ENCODE measurements at places on chromosomes 3 and 15.
A peak's percentile ranks its signal among the peaks of the same experiment; 100 is the strongest.

DNA sequence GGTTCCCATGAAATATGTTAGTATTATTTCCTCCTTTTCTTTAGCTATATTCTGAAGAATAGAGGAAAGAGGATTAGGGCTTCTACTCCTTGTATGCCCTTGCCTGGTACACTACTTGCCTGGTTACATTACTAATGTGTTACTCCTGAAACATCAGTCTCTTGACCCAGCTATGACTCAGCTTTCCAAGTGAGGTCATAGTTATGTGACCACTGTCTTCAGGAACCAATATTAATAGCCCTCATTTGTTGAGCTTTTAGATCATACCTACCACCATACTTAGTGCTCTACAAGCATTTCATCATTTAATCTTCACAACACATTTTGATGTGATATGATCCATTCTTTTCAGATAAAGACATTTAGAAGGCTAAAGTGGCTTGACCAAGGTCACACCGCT lies 60.3 kb downstream of the CMSS1 start:
- DNase-seq: peak; percentile 92

GRCh38 chr3:128845119-128845777 lies 34.2 kb upstream of the ACAD9 start:
- DNase-seq: no peak

DNA sequence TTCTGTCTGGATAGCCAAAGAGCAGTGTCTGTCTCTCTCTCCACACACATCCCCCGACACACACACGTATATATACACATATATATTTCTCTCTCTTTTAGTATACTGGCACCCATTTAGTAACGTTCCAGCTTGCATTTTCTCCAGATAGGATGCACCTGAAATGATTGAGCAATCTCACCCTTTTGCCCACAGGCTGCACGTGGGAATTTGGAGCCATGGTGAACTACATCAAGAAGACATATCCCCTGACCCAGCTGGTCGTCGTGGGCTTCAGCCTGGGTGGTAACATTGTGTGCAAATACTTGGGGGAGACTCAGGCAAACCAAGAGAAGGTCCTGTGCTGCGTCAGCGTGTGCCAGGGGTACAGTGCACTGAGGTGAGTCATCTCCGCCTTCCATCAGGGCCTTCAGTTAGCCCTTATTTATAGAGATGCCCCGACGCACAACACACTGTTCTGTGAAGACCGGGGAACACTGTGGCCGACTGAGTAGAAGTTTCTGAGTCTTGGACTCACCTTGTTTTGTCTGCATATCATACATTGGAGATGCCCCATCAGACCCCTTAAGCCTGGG lies 45.7 kb downstream of the RLBP1 start:
- no peak for DNase-seq

- DNase-seq: no peak
Measured at GRCh38 chr15:100891307-100892012, 11.8 kb downstream of the ALDH1A3 start.

DNA sequence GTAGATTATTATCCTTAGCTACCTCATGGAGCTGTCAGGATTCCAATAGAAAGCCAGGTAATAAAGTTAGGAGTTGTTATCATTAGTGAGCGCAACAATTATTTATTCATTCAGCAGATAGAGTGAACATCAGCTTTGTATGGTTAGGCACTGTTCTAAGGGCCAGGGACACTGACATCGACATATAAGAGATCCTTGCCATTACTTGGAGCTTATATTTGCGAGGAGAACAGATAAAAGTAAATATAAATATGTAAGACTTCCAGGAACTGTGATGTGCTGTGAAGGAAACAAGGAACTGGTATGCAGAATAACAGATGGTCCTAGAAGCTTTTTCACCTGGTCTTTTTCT lies 473 bp downstream of the LSM3 start:
- DNase-seq: peak; percentile 5

DNA sequence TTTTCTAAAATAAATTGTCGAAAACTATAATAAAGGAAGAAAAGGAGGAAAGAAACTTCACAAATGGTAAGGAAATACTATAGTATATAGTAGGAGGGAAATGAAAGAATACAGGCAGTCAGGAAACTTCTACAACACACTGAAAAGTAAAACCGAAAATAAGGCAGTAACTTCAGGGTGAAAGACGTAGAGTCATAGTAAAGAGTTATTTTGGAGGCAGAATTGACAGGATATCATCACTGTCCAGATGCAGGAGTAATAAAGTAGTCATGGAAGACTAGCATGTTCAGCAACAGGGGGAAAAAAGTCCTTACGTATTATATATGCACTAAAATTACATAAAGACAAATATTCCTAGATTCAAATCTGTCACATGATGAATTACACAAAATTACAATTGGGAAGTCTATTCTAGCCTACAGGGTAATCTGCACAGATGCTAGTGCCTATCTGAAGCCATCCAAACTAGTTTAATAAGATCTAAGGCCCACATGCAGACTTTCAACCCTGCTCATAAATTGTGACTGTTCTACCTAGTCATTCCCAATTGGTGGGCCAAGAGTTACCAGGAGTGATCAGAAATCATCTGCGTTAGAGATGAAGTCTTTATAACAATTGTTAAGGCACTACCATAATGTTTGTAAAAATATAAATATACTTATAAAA lies 14.0 kb downstream of the VPS13C start:
- no peak for DNase-seq
